KG1 (cell line): ENCODE measurements at places on chromosomes 2 and 18.
A peak's percentile ranks its signal among the peaks of the same experiment; 100 is the strongest.

DNA sequence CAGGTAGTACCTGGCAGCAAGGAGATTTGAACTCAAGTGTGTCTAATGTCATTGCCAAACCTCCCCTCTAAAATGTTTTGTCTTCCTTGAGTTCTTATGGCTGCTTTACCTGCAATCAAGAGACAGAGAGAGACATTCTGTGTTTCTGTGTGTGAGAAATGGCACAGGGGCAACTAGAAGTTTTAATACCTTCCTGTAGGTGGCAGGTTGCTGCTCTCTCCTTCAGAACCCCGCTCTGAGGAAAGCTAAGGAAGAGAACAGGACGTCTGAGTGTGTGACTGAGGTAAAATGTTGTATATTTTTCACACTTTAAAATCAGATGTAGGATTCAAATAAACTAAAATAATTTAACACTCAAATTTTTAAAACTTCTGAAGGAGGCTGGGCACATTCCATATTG, 19.2 kb downstream of the DTNA start:
- no peak for DNase-seq

- DNase-seq, result no peak
These were observed 212.8 kb upstream of the NCKAP5 start for GRCh38 chr2:133780997-133781513.

DNA sequence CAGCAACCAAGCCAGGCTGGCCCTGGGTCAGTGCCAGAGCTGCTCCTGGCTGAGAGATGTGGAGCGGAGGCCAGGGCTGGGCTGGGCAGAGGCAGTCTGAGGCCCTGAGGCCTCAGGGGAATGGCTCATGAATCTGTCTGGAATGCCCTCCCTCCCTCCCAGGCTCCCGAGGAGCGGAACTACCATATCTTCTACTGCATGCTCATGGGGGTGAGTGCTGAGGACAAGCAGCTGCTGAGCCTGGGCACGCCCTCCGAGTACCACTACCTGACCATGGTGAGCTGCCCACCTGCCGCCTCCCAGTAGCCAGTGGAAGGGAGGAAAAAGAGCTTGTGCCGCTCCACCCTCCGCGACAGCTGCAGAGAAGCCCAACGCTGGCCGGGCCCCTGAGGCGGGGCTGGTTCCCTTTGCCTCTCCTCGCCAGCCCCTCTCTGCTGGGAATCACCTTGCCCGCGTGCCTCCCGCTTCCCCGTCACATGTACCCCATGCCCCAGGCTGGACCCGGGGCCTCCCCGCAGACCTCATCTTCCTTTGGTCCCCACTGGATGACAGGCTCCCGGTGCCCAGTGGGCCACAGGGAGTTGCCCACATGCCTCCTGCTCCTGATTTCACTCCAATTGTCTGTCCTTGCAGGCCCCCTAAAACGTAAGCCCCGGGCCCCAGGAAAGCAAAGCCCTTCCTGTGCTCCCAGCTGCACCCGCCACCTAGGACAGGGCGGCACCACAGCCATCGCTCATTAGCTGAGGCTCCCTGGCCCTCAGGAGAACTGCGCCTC, 41.1 kb downstream of the MYO7B start:
- no peak for DNase-seq

GRCh38 chr2:191710411-191710900, 32.5 kb downstream of the NABP1 start:
- no peak for DNase-seq

DNA sequence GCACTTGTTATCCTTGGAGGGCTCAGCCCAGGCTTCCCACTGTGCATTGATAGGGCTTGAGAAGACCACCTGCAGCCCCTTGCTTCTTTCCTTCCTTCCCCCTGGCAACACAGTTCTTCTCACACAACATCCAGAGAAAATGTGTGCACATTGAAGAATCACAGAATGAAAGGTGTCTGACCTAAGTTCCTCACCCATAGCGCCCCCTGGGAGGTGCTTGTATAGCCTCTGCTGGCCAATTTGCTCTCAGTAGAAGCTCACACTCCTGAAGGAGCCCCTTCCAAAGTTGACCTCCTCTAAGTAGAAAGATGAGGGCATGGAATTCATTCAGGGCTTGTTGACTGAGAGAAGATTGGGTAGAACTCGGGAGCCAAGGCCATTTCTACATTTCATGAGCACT, 758.4 kb upstream of the KLHL29 start:
- DNase-seq, result no peak

- DNase-seq, result peak; percentile 38
These were observed 634 bp downstream of the CREB1 start for GRCh38 chr2:207530160-207531031.

GRCh38 chr2:64945973-64946768, 43.0 kb upstream of the SLC1A4 start:
- peak; percentile 85 for DNase-seq

DNA sequence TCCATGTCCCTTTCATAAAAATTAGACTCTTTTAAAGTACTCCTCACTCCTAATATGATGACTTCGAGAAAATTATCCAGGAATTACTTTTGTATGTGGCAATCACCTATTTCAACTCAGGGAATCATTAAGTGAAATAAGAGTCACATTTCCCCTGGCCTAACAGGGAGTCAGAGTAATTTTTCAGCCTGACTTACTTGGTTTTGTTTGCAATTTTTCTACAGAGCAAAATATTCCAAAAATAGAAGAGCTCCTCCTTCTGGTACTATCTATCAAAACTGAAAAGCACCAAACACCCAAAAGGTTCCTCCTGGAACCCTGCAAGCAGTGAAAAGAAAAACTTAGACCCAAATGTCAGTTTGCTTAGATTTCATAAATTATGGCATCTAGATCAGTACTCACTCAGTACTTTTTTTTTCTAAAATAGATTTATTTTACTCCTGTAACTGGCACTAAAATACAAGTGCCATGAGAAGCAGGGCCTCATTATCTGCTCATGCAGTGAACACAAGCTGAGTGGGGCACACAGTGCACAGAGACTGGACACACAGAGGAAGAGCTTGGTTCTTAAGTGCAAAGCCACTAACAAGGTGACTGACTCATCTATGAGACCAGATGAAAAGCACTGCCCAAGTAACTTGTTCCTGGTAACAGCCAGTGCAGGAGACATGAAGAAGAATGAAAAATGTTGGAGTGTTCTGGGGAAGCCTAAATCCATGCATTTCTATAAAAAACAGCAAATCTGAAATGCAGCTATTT, 28.7 kb downstream of the ACAA2 start:
- no peak for DNase-seq

DNA sequence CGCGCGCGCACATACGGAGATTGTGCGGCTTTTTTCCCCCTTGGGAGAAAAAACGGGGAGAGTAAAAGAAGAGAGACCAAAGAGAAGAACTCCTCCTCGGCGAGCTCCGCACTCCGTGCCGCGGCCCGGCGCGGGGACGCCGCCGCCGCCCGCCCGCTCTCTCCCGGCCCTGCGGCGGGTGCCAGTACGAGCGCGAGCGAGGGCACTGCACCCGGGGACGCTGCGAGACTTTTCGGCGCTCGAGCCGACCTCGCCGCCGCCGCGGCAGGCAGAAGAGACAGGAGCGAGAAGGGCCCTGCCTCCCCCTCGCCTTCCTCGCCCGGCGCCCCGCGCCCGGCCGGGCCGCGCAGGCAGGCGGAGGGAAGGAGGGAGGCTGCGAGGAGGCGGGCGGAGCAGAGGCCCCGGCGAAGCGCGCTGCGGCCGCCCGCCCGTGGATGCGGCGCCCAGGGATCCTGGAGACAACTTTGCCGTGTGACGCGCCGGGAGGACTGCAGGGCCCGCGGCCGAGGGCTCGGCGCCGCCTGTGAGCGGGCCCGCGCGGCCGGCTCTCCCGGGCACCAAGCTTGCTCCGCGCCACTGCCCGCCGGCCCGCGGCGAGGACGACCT, 857 bp upstream of the INHBB start:
- no peak for DNase-seq

DNA sequence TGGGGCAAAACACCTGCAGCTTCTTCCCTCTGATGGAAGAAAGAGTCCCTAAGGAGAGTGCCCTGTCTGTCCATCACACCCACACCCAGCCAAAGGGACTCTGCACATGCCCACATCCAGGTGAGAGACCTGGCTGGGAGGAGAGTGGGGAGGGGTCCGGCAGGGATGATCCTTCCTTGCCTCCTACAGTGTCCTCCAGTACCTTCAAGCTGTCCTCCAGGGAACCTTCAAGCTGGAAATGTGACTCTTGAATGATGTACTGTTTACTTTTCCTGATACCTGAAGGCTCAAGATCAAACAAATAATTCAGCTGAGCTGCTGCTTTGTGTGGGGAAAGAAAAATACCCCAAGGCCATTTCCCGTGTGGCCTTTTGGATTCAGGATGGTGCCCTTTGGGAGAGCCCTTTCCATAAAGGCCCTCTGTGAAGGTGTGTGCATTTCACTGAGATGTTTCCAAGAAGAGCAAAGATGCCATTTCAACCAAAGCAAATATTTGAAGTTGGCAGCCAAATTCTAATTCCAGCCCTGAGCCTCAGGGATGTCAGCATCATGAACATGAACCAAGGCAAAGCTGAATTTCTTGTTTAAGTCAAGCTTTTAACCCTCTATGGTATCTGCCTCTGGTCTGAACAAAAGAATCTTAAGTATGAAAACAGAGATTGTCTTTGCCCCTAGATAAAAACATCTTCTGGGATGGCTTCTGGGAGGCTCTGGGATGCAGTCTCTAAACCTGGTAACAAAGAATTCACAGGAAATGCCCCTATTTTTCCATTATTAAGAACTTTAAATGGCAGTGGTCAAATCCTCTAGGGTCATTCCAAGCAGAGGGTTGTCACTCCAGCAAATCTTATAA, 11.1 kb downstream of the EVA1A start:
- DNase-seq, result no peak

DNA sequence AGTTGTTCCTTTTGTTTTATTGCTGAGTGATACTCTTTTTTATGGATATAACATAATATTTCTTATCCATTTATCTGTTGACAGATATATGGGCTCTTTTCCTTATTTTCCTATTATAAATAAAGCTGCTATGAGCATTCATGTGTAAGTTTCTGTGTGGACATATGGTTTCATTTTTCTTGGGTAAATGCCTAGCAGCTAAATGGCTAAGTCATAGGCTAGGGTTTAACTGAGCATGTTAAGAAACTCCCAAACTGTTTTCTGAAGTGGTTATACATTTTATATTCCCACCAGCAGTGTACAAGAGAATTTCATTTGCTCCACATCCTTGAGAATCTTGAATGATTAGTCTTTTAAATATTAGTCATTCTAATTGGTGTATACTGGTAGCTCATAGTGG, 786.6 kb upstream of the CDH2 start:
- DNase-seq, result no peak
